ENCODE measurements at places on chromosomes 1 and 21. TPM values are rescaled to one million over a fixed set of nuclear protein-coding genes. Genes with fewer than 3 reads are reported as not detected.

Gene PRAMEF18
- not detected for total RNA-seq

Gene MNDA
- total RNA-seq = 3.5 TPM

Gene RXFP4
- total RNA-seq = not detected

Gene HORMAD1
- not detected for total RNA-seq

Gene PADI3
- total RNA-seq = not detected

Measured in ascending aorta (tissue), 2 donors.